Fibroblast of skin of back (primary cell): ENCODE measurements at places on chromosomes 5 and 9.
A peak's percentile ranks its signal among the peaks of the same experiment; 100 is the strongest.

GRCh38 chr9:114687034-114687433 is 5.0 kb upstream of the TEX48 start:
- peak; percentile 84 for DNase-seq

GRCh38 chr9:91243029-91243428 is 118.7 kb downstream of the AUH start:
- DNase-seq, result no peak

- peak; percentile 85 for DNase-seq
Measured at GRCh38 chr5:86979811-86980411, 287.8 kb upstream of the RASA1 start.

DNA sequence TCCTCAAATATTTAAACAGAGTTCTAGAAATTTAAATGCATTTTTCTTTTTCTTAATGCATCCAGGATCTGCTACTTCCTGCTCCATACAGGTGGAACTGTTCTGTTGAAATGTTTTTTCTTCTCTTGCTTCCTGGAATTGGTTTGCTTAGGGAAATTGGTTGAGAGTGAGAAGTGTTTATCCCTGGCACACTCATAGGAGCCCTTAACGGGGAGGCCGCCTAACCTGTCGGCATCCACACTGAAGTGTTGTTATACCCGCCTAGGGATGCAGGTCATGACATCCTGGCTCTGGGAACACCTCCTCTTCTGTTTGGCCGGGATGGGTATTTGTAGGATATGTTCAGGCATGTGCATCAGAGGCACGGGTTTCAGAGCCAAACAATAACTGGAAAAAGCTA is 239.7 kb downstream of the GADD45G start:
- DNase-seq, result no peak

DNA sequence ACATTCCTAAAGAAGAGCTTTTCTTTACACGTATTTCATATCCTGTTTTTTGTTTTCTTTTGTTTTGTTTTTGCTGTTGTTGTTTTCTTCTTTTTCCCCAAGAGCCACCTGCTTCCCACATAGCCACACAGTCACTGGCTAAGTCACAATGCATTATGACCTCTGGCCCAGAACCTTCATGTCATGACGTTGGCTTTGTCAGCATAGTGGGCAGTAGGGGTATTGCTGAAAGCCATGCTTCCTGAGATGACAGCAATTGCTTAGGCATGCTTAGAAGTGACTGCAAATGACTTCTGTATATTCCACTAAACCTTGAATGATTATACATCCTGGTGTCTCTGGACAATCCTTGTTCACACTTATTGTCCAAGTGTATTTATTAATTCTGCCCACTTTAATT is 375.8 kb downstream of the TAF11L14 start:
- DNase-seq, result no peak
